NCI-H526 treated with DMSO at 0.1 percent for 48 hours (cell line): ENCODE measurements at places on chromosomes 1 and 21.

DNA sequence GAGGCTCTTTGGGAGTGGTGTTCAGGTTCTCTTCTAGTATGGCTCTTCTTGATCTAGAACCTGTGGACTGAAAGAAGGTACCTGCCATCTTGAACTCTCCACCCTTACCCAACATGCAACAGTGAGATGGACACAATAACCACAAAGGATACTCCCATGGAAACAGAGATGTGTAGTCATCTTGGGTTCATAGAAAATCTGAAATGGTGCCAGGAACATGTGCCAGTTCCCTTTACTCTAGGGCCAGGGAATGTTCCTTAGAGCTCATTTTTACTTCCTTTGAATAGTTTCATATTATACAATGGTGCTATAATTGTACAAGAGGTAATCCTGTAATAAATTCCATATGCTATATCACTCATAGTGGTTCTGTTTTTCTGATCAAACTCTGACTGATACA is 13.2 kb upstream of the SCYL3 start:
- no peak for DNase-seq

DNA sequence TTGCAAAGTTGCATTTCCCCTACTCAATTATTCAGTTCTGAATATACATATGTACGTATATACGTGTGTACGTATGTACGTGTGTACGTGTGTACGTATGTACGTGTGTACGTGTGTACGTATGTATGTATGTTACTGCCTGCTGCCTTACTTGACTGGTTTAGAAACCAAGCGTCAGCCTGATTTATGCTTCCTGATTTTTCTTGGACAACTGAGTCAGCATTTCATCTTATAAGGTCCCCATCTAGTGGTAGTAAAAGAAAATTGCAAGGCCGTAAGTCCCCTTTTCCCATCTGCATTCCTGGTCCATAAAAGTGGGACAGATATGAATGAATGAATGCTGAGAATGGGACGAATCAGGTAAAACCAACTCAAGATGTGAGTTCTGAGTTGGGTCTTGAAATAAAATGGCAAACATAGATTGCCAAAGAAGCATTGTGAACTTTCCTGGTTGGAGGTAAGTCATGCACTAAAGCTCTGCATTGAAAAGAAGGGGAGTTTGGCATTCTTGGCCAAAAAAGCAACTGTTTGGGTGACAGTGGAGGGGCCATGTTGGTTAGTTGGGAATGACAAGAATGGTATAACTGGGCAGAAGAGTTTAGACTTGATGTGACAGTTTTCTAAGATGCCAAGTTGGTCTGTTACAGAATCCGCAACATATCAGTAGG is 76.4 kb upstream of the DNAH14 start:
- peak; percentile 34 for DNase-seq

- DNase-seq = no peak
Measured at GRCh38 chr21:39955326-39955725, 88.1 kb downstream of the PCP4 start.

DNA sequence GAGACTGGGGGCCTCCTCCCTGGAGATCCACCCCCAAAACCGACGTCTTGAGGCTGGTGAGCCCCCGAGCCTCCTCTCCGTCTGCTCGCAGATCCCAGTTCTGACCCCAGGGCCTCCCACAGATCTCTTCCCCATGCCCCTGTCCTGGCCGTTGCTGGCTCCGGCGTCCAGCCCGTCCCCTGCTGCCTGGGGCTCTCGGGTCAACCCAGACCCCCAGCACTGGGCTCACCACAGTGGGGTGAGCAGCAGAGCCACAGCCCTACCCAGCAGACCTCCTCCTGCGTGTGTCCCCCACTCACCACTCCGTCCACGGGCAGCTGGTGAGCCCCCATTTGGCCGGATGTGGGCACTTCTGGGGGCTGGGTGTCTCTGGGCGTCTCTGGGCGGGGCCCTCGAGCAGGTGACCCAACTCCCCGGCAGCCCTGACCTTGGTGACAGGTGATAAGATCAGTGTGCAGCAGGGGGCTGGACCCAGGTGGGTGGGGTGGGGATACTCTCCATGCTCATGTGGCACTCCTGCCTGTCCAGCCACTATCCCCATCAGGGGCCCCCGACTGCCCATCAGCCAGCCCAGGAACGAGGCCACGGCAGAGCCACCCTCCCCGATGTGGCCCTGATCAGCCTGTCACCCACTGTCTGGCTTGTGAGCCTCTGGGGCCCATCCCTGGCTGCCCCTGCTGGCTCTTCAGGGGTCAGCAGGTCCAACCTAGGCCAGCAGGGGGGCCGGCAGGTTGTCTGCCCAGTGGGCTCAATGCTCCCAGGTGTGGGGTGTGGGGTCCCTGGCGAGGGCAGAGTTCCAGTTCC is 709 bp downstream of the TNFRSF14 start:
- DNase-seq = no peak

DNA sequence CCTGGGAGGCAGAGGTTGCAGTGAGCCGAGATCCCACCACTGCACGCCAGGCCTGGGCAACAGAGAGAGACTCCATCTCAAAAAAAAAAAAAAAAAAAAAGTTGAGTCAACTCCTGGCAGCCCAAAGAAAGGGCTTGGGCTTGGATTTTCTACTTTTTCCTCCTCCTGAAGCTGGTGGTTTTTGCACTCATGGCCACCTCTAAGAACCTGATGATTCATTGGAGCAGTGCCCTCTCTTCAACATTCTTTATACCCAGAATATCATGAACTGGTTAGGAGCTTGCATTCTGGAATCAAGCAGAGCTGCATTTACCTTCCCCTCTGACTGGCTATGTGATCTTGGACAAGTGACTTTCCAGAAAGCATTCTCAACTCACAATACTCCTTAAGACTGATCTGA is 3.5 kb upstream of the ACTA1 start:
- DNase-seq = no peak

- no peak for DNase-seq
Measured at GRCh38 chr1:193040011-193040410, 19.1 kb downstream of the UCHL5 start.

- no peak for DNase-seq
Measured at GRCh38 chr1:206960676-206961386, 9.4 kb downstream of the FCAMR start.

DNA sequence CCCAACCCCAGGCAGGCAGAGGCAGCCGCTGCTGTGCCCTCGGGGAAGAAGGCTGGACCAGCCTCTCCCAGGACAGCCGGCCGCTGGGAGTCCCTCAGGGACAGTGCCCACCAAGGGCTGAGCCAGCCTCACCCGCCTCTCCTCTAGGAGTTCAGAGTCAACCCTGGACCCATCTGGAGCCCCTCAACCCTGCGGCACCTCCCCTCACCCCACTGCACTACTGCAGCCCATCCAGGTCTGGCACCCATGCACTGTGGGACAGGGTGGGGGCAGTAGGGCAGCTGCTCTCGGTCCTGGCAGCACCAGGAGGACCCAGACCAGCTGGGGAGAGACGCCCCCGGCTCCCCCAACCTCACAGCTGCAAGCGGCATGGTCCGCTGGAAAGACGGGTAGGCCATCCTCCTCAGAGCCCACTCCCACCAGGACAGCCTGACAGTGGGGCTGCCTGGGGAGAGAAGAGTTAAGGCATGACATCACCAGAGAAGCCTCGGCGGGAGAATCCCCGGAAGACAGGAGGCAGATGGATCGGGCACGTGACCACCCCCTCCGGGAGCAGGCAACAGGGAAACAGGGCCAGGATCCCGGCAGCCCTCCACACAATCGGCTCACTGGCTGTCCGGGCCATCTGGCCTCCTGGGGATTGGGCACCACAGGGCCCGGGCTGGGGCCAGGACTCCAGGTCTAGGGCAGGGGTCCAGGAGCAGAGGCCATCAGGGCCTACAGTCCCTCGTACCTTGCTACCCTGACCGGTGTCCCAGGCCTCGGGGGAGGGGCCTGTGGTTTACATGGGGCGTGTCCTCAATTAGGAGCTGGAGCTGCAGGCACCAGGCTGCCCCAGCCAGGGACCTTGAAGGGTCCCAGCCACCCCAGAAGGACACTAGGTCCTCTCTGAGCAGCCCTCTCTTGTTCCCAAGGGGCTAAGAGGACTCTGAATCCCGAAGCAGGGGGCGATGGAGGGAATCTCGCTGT is 3.1 kb downstream of the ACAP3 start:
- DNase-seq = peak; percentile 54

DNA sequence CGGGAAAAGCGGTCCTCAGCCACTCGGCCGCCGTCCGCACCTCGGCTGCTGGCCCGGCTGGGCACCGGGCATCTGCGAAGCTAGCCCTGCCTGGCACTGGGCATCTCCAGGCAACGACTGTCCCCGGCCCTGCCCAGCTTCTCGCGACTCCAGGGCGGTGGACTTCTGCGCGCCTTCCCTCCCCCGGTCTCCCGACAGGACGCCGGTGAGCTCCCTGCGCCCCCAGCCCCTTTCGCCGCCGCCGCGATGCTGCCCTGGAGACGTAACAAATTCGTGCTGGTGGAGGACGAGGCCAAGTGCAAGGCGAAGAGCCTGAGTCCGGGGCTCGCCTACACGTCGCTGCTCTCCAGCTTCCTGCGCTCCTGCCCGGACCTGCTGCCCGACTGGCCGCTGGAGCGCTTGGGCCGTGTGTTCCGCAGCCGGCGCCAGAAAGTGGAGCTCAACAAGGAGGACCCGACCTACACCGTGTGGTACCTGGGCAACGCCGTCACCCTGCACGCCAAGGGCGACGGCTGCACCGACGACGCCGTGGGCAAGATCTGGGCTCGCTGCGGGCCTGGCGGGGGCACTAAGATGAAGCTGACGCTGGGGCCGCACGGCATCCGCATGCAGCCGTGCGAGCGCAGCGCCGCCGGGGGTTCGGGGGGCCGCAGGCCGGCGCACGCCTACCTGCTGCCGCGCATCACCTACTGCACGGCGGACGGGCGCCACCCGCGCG is 514 bp downstream of the FAM43B start:
- no peak for DNase-seq

DNA sequence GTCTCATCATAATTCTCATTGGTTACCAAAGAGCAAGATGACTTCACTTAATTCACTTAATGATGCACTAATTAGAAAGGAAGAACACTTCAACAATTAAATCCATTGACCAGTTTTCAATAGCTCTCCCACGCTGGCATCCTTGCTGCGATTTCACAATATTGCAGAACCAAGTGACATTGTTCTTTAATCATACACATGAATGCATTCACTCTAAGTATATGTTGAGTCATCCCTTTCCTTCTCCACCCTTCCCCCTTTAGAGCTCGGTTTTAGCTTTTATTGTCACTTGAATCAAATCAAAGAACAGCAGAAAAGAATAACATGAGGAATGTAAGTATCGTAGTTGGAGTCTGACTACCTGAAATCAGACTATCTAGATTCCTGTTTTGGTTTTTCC is 233.6 kb upstream of the FMN2 start:
- no peak for DNase-seq

- peak; percentile 52 for DNase-seq
Measured at GRCh38 chr21:44800103-44800502, 1.5 kb downstream of the UBE2G2 start.

- peak; percentile 27 for DNase-seq
Measured at GRCh38 chr1:83706354-83706938, 292.5 kb downstream of the TTLL7 start.

- DNase-seq = no peak
Measured at GRCh38 chr1:150513351-150513791, 2.2 kb upstream of the FALEC start.

- no peak for DNase-seq
Measured at GRCh38 chr1:107545056-107545577, 404.3 kb downstream of the NTNG1 start.

- no peak for DNase-seq
Measured at GRCh38 chr1:103949779-103950178, 200.1 kb downstream of the AMY1C start.

DNA sequence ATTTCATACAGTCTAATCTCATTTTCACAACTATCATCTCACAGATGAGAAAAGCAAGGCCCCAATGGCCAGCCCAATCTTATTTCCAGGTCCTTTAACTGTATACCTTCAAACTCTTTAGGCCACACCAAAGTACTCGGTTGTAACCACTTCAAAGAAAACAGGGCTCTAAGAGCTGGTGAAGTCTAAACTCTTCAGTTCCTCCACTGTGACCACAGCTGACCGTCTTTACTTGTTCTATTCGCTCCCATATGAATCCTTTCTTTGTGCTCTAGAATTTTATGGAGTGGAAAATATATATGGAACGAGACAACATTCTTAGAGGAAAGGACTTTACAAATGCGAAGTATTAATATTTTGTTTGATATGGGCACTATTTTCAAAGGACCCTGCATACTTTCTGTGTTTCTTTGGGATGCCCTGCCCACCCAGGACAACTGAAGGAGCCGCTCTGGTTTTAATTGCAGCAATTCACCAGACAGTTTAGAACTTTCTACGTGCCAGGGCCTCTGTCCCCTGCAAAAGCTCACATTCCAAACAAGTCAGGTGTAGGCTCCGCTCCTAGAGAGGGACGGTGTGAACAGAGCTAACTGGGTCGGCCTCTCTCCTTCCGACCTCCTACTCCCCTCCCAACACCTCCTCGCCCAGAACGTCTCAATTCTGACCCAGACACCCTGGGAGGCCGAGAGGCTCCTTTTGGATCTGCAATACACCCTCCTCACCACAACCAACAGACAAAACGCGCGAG is 15.7 kb downstream of the IER5 start:
- DNase-seq = peak; percentile 71

- DNase-seq = no peak
Measured at GRCh38 chr1:174990382-174990999, 9.3 kb upstream of the CACYBP start.

GRCh38 chr21:45852886-45853400 is 128.6 kb upstream of the COL6A1 start:
- no peak for DNase-seq

- DNase-seq = no peak
Measured at GRCh38 chr1:202230061-202230938, 36.7 kb downstream of the LGR6 start.

DNA sequence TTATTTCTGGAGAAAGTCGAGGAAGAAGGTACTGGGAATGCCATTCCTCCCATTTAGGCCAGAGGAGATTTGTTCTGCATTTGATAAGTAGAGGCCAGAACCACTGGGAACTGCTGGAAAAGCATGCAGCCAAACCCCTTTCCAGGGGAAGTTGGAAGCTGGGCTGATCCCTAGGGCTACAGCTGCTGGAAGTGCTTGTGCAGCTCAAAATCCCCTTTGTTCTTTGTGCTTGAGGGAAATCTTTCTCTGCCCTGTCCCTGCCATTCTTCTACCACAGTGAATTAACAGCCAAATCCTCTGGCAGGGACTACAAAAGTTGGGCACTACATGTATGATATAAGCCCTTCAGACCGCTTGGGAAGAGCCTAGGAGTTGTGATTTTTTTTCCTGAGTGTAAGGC is 734.1 kb downstream of the LRRIQ3 start:
- no peak for DNase-seq

DNA sequence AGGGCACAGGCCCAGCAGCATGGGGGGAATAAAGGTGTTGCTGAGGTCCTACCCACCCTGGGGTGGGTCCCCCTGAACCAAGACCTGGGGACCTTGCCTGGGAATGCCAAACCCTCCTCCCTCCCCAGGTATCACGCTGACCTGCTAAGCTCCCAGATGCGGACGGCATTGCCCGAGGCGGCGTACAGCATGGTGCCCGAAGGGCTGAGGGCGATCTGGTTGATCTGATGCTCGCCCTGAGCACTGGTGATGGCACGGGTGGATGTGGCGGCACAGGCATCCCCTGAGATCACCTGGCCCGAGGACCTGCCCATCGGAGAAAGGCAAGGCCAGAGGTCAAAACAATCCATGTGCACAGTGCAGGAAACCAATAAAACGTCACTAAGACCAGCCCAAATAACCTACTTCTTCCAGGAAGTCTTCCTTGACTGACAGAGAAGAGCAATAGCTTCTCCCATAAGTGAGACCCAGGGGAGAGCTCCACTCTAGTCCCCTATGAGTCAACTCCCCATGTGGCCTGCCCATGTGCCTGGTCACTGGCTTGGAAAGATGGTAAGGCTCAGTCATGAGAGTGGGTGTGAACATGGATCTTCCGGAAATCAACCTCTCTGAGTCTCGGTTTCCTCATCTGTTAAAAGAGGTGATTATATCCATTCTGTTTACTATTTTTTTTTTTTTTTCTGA is 46.3 kb downstream of the KIF21B start:
- no peak for DNase-seq
